SJCRH30 (cell line): ENCODE measurements at places on chromosomes 6 and 20.

DNA sequence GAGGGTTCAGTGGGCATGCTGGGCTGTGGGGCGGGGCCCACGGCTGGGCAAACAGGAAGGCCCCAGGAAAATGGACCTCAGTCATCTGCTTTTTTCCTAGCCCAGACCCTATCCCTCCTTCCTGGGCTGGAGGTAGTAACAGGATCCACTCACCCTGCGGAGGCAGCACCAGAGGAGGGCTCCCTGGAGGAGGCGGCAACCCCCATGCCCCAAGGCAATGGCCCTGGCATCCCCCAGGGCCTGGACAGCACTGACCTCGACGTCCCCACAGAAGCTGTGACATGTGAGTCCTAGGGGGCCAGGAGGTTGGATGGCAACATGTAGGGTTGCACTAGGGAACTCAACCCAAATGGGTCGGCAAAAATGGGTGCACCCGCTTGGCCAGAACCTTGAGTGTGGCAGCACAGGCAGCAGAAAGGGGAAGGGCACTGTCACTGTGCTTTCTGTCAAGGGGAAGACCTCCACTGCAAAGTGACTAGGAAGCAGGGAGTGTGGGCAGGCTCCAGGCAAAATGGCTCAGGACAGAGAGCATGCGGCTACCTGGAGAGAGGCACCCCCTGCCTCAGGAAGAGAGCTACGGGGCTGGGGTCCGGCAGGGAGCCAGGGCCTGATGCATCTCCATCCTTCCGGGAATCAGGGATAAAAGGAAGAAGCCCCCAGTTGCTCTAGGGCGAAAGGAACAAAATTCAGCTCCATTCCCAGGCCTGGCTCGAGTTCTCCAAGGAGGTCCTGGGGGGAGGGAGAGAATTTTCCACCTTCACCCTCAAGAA, 7.9 kb downstream of the MDFI start:
- DNase-seq: no peak

- no peak for DNase-seq
These were observed 576.7 kb upstream of the AGPAT4 start for GRCh38 chr6:161850562-161850961.

DNA sequence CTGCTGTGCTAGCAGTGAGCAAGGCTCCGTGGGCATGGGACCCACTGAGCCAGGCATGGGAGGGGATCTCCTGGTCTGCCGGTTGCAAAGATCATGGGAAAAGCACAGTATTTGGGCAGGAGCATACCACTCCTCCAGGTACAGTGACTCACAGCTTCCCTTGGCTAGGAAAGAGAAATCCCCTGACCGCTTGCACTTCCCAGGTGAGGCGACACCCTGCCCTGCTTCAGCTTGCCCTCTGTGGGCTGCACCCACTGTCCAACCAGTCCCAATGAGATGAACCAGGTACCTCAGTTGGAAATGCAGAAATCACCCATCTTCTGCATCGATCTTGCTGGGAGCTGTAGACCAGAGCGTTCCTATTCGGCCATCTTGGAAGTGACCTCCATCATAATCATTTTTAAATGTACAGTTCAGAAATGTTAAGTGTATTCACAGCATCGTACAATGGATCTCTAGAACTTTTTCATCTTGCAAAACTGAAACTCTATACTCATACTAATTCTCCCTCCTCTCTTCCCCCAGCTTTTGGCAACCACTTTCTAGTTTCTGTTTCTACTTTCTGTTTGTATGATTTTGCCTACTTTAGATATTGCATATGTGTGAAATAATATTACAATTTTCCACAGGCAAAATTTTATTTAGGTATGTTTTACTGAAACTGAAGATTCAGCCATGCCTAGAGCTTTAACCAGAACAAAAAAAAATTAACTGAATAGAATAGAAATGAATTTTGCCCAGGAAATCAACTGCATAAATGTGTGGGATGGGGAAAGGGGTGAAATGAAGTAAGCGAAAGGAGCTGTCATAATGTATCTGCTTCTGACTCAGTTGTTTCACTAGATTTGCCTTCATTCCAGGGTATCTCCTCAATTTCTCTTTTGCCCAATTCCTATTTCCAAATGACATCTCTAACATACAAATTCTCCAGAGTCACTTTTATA, 100.0 kb downstream of the RWDD2A start:
- DNase-seq: no peak

GRCh38 chr20:20267685-20268370, 100.1 kb upstream of the INSM1 start:
- DNase-seq: peak; percentile 38
